Brain pericyte (primary cell): ENCODE measurements at places on chromosomes 12 and 14.

GRCh38 chr14:69081271-69081670, 71.6 kb downstream of the DCAF5 start:
- DNase-seq: no peak

- no peak for DNase-seq
Measured at GRCh38 chr12:102430661-102431060, 49.7 kb downstream of the IGF1 start.

DNA sequence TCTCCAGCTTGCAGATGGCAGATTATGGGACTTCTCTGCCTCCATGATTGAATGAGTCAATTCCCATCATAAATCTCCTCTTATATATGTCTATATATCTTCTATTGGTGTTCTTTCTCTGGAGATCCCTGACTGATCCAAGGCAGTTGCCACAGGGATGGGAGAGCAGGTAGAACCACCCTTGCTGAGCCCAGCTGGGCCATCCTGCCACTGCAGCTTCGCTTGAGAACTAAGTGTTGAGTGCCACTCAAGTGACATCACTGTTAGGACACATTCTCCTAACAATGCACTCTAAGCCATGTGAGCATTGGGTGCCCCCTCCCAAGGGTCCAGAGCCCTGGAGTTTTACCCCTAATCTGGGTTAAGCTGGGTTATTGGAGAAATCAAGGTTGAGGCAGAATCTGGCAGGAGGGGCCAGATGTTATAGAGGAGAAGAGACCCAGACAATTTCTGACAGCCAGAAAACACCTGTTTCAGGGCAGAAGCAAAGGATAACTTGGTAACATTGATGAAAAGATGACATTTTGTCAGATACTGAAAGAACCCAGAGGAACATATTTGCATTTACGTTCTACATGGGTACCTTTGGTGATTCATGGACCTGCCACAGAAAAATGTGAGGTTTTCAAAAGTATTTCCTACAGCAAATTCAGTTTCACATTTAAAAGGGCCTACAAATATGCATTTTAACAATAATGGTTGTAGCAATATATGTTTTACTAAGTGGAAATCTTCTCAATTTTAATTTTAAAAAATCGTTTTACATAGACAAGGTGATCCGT, 57.2 kb upstream of the MAX start:
- no peak for DNase-seq

DNA sequence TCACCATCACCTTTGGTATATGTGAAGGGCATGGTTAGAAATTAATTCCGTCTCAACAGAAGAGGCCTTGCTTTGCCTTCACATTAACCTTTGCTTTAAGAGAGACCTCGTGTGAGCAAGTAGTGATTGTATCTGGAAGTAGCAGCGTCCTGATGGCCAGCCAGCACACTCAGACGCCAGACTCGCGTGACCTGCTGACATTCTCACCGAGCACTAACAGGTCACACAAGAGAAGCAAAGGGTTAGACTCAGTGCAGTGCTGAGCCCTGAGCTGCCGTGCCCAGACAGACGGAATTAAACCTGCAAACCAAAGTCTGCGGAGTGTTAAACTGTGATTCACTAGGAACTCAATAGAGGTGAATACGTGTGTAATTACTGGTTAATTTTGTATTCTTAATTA, 40.1 kb upstream of the MMP17 start:
- no peak for DNase-seq

DNA sequence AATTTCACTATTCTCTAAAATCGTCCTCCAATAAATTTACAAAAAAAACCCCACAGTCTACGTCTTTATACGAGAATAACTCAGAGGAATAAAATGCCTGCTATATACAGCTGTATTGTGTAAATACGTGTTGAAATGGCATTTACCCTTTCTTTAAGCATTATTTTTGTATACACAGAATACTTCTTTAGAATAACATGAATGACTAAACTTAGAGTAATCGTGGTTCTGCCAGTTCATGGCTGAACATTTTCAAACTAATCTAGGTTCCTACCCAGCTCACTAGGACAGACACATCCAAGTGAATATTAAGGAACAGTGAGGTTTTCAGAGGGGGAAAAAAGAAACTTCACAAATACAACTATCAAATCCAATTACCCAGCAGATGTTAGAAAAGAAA, 24.6 kb downstream of the DICER1 start:
- no peak for DNase-seq

DNA sequence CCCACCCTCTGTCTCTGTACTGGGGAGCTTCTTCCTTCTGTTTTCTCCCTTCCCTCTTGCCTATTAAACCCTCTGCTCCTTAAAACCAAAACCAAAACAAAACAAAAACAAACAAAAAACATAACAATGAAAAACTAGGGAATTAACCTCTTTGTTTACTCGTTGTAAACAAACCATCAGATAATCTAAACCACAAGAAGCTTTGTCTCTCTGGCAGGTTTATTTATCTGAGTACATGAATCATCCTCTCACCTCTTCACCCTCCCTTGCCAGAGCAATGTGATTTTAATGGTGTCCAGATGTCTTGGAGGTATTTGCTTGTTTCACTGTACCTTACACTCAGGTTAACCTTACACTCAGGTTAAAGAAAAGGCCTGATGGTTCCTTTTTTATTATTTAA, 66.1 kb downstream of the DYRK2 start:
- DNase-seq: no peak

GRCh38 chr12:107462428-107463332, 222.9 kb upstream of the PWP1 start:
- no peak for DNase-seq

- no peak for DNase-seq
Measured at GRCh38 chr12:57385586-57385985, 45.3 kb downstream of the R3HDM2 start.

DNA sequence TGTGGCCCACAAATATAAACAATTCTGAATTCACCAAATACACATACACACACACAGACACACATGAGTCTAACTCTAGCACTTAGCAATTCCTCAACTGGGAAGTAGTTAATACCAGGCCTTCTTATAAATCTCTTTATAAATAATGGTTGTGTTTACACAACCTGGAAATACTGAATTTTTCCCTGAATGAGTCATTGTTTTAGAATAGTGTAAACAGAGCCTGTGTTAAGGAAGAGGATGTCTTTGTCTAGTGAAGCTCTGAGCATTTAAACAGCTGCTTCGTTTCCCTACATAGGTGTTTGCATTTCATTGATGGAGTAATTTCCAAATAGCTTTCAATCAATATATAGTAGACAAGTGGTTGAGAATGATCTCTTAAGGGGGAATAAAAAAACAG, 218.8 kb downstream of the BTG1 start:
- DNase-seq: peak; percentile 62

DNA sequence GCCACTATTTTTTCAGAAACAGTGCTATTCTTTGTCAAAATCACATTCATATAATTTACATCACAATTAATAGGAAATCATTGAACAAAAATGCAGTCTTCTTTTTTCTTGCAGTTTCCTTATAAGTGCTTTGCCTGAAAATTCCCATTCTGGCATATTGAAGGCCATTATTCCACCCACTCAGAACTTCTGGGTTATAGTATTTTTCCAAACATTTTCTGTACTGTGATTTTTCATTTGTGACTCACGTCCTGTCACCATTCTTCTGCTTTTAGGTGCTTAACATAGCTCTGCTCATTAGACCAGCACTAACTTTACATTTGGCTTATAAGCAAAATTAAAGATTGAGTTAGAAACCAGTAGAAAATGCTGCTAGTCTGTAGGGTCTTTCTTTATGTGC, 241.0 kb upstream of the NPAS3 start:
- no peak for DNase-seq

GRCh38 chr12:103851127-103851526, 10.1 kb upstream of the NT5DC3 start:
- DNase-seq: no peak

DNA sequence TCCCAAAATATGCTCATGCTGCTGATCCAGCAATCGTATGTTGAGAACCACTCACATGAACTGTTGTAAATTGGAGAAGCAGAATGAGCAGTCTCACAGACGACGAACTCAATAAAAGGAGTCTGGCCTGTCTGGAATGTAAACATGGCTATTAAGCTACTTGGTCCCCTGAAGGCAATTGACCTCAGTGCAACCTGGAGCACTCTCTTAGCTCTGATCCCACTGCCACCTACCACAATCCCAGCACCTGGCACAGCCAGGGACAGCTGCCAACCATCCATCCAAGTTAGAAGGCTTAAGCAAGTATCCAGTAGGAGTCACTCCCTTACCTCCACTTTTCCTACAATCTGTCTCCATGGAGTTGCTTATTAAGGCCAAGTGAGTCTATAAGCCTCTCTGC, 406.9 kb upstream of the CLEC14A start:
- DNase-seq: no peak

- DNase-seq: peak; percentile 36
Measured at GRCh38 chr14:77760381-77761204, at the start of gene SNW1. SNW1 (minus strand) TSS chr14:77761156; CDS start chr14:77761127, 29 bp downstream.

- DNase-seq: no peak
Measured at GRCh38 chr12:78697817-78698415, 166.7 kb upstream of the SYT1 start.

DNA sequence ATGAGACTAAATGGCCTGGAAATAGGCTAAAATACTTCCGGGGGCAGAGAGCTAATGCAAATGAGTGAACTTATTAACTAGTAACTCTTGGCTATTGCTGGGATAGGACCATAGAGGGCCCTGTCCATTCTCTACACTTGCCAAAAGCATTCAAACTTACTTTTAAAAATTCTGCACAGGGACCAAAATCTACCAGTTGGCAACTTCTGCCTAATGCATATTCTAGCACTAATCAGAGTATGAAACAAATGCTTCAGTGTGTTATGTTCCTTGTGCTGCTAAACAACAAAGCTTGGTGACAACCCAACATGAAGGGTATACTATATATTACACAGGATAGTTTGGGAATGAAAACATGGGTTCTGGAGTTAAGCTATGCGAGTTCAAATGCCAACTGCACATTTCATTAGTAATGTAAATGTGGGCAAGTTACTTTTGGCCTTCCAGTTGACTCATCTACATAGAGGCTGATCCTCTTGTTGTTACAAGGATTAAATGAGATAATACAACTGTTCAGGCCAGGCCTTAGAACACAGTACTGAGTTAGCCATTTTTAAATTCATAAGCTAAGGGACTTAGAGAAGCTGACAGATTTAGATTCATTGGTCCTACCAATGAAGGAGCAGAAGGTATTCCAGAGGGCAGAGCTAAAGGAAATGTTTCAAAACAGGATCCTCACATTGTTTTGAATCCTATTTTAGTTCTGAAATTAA, 32.4 kb downstream of the HIGD1C start:
- DNase-seq: no peak

- DNase-seq: no peak
Measured at GRCh38 chr14:23297611-23298277, 4.9 kb downstream of the PPP1R3E start.

DNA sequence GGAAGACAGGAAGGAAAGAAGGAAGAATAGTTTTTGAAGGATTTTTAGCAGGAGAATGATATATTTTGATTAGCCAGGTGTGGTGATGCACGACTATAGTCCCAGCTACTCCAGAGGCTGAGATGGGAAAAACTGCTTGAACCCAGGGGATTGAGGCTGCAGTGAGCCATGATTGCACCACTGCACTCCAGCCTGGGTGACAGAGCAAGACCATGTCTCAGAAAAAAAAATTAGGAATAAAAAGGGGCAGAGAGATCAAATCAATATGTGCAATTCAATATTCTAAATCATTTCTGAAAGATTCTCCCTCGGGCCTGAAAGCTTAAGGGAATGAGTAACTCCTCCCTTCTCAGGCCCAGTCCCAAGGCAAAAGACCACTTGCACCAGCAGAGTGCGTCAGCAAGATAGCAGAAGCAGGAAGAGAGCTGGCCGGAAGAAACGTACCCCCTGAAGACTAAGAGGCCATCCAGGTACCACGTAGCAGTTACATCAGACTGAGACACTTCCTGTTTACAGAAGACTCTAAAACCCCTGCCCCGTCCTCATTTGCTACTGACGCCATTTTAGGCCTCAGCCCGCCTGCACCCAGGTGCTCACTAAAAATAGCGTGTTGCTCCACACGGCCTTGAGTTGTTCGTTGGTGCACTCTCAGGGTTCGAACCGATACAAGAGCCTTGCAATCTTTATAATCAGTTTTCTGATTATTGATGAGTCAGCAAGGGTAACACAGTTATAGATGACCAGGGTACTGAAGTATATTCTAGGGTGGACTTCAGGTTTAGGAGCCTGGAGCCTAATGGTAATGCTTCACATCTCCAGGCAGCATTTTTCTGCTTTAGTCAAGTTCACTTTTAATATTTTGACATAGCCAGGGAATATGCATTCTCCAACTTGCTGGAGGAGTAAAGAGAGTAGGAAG, 57.7 kb upstream of the CSRP2 start:
- no peak for DNase-seq

- DNase-seq: no peak
Measured at GRCh38 chr12:130955238-130955816, 1.6 kb downstream of the ADGRD1 start.

GRCh38 chr12:1740161-1740948, 49.5 kb downstream of the ADIPOR2 start:
- DNase-seq: no peak

DNA sequence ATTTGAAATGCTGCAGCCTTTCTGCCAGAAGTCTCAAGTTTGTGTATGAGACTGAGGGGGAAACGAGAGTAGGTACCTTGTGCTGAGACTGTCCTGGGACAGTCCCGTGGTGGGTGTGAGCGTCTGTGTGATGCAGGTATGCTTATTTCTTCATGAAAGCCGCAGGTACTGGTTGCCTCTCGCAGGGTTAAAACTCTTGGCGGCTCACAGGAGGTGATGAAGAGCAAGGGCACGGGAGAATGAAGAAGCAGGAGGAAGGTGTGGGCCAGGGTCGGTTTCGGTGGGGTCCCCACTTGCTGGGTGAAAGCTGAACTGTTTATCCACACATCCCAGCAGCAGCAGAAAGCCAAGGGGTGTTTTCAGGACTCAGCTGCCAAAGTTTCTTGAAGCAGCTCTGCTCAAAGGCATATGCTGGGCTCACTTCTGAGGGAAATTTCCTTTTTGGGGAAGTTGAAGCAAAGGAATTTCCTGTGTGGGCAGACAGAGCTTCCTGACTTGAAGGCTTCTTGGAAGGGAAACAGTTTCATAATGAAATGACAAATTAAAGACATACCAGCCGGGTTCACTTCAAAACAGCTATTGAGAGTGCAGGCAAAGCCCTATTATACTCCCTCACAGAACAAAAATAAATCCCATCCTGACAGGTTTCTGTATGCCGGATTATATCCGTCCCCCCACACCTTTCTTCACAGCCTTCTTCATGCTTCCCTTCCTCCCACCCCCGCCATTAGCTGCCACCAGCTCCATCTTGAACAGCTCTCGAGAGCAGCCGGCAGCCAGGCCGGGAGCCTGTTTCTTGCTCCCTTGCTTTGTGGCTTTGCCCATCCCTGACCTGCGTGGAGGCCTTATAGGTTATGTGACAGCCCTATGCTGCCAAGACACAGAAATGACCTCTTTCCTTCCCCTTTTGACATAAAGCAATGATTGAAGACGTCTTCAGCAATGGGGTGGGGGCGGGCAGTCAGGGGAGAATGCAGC, 116.6 kb downstream of the ETV6 start:
- DNase-seq: no peak

DNA sequence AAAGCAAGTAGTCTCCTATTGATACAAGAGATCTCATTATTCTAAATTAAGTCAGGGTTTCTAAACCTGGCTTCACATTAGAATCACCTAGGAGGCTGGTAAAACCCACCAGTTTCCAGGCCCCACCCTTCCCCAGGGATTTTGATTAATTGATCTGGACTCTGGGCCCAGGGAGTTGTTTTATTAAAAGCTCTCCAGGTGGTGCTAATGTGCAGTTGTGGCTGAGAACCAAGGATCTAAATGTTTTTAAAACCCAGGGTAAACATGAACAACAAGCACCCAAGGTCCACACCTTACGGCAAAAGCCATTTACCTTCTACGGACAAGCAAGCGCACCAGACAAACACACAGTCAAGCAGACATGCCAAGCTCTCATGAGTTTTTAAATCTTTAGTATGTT, 73.9 kb downstream of the SLC2A13 start:
- DNase-seq: no peak

- no peak for DNase-seq
Measured at GRCh38 chr14:81341781-81342180, 58.3 kb downstream of the STON2 start.
